ENCODE measurements at places on chromosomes 1 and 21.

DNA sequence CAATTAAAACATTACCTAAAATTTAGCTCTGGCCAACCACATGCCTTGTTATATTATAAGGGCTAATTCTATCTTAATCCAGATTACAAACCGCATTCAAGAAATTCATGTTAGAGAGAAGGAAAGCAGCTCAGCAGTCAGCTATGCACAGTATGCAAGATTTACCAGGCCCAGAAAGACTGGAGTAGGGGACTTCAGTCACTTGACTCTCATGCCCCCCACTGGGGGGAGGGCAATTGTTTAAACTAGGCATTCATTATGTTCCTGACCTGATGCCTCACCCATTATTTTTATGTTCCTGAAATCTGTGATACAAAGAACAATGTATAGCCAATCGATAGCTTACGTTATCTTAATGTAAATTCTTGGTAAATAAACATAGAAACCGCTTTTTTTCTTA lies 96.9 kb downstream of the ZNF644 start:
- no peak for DNase-seq

GRCh38 chr1:99636647-99637175 lies 9.2 kb upstream of the PALMD start:
- DNase-seq: no peak

- no peak for DNase-seq
Observed at GRCh38 chr1:222787729-222788128, 27.1 kb upstream of the DISP1 start.

DNA sequence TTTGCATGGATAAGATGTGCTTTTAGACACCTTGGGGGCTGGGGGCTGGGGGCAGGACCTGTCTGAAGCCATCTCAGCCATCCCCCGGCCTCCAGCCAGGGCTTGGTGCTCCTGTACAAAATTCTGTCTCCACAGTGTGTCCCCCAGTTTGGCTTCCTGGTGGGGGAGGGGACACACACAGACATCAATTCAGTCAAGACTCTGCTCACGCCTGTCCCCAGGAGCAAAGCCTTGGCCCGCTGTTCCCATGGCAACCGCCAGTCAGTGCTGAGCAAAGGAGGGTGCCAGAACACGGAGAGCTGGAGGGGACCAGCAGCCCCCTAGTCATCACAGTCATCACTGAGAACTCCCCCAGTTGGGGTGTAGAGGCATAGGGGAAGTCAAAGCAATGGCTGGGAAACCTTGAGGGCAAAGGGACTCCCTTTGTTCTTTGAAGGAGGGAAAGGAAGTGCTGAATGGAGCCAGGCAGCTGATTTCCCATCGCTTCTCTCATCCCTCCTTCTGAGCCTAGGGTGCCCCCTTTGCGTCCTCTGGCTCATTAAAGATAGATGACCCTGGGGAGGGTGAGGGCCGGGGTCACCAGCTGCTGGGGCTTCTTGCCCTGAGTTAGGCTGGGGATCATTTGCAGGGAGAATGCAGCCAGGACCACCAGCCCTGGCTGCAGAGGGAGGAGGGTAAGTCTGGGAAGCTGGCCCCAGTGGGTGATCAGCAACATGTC lies 134.9 kb upstream of the IPO9 start:
- no peak for DNase-seq

DNA sequence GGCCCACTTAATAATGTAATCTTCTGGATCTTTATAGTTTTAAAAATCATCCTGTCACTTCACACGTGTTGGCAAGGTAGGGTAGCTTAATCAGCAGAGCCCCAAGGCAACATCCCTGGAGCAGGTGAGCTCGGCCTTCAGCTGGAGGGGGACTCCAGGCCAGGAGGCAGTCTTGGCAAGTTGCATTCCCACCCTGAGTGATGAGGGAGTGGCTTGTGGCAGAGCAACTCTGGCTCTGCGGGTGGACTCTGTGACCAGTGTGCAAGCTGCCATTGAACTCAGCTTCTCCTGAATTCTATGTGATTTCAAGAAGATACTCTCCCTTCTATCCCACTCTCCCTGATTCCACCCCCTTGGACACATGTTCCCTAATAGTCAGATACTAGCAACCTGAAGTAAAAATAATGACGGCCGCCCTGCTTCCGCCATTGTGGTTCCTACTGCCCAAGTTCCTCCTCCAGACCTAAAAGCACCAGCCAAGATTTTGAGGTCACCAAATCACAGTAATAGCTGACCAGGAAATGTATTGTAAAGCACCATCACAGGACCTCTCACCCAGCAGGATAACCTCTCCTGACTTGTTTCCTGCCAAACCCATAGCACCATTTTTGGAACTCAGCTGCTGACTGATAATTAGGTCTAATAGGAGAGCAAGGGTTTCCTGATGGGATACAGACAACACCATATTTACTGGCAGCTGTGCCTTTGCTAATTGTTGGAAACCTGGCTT lies 11.5 kb upstream of the LYST start:
- DNase-seq: no peak

DNA sequence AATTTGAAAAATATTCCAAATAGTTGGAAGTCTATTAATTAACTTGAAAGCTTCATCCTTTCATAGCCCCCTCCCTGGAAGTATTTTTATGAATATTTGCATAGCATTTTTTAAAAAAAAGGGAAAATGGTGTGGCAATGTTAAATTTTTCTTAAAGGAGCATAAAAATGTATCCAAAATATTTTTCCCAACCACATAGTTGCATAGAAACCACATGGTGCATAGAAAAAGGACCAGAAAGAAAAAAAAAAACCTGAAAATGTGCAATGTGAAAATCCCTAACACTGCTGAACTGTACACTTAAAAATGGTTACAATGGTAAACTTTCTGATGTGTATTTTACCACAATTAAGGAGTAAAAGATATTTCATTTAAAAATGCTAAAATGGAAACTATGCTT lies 8.0 kb downstream of the C1orf167 start:
- DNase-seq: no peak

DNA sequence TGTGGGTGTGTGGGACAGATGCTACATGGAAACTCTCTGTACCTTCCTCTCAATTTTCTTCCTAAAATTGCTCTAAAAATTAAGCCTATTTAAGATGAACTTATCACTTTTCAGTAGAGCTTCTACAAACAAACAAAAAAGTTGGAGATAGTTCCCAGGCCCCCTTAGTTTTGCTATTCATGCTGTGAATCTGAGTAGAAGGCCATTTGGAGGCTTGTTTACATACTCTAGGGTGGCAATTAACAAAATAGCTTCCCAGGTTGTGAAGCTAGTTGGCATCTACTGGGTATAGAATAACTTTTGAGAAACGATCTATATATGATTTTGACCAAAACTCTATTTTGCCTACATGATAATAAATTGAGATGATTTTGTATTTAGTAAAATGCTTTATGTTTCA lies 541.4 kb upstream of the B3GALT2 start:
- no peak for DNase-seq

GRCh38 chr1:66258404-66259105 lies 275.4 kb upstream of the SGIP1 start:
- DNase-seq: no peak

DNA sequence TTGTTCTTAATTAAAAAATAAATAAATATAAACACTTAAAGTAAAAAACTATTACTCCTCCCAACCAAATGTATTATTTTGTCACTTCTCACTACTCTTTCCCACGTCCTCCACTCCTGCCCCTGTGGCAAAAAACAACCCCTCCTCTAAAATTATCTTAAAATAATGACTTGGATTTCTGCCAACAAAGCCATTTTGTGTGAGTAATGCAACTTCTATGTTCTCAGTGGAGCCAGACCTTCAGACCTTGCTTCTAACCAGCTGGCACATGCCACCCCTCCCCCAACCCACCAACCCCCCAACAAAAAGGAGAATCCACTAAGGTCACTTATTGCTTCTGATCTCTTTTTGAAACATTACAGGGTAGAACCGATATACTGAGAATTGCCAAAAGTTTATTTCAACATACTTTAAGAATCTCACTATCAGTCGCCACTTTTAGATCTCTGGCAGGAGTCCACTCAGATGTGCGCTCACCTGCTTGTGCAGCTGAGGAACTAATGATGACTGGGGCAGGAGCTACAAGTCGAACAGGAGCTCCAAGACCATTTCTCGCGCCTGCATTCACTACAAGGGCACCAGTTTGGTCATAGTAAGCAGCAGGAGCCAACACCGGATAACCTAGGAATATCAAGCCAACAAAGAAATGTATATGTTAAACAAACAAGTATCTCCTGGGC lies 58.3 kb upstream of the SDC3 start:
- DNase-seq: no peak

DNA sequence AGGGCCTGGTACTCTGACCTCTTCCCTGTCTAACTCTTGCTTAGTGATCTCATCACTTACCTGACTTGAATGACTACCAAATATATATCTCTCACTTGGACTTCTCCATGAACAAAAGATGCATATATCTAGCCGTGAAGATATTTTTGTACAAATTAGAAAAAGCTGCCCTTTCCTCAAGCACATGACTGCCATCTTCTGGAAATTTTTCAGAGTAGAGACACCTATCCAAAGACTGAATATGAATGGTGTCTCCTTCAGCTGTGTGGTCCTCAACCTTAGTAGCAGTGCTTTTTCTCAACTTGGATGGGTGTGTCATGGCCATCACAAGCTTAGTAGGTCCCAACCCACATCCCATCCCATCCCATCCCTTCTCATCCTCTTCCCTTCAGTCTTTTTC lies 142.3 kb downstream of the DNM3 start:
- DNase-seq: no peak

- no peak for DNase-seq
Observed at GRCh38 chr1:214067397-214067796, 79.6 kb downstream of the PROX1 start.

GRCh38 chr1:9180111-9180819 lies 51.4 kb upstream of the GPR157 start:
- no peak for DNase-seq

GRCh38 chr21:41836166-41837015 lies 42.8 kb downstream of the PRDM15 start:
- DNase-seq: no peak

DNA sequence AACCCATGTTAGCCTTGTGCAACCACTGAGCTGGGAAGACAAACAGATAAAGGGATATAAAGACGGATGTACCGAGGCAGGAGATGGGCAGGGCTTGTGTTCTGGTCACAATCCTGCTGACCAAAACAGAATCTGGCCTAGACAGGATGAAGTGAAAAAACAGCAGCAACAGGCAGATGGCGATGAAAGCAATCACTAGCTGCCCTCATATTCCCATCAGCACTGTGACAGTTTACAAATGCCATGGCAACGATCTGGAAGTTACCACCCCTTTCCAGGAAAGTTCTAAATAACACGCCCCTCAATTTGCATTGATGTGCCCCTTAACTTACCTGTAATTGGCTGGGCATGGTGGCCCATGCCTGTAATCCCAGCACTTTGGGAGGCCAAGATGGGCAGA lies 40.6 kb upstream of the CD46 start:
- no peak for DNase-seq

DNA sequence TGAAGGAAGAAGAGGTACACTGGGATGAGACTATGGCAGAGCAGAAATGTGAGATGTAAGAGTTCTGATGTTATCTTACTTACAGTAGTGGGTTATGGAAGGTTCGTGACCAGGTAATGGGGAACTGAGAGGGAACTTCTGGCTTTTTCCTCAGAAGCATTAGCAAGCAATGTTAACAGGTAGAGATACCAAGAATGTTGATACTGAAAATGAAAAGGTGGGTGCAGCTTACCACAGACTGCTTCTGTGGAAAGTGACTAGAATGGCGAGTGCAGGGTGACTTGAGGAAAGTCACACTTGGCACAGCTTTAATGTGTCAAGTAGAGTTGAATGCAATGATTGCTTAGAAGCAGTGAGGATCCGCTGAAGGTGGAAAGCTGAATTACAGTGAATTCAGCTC lies 70.8 kb downstream of the PLA2G4A start:
- DNase-seq: no peak

DNA sequence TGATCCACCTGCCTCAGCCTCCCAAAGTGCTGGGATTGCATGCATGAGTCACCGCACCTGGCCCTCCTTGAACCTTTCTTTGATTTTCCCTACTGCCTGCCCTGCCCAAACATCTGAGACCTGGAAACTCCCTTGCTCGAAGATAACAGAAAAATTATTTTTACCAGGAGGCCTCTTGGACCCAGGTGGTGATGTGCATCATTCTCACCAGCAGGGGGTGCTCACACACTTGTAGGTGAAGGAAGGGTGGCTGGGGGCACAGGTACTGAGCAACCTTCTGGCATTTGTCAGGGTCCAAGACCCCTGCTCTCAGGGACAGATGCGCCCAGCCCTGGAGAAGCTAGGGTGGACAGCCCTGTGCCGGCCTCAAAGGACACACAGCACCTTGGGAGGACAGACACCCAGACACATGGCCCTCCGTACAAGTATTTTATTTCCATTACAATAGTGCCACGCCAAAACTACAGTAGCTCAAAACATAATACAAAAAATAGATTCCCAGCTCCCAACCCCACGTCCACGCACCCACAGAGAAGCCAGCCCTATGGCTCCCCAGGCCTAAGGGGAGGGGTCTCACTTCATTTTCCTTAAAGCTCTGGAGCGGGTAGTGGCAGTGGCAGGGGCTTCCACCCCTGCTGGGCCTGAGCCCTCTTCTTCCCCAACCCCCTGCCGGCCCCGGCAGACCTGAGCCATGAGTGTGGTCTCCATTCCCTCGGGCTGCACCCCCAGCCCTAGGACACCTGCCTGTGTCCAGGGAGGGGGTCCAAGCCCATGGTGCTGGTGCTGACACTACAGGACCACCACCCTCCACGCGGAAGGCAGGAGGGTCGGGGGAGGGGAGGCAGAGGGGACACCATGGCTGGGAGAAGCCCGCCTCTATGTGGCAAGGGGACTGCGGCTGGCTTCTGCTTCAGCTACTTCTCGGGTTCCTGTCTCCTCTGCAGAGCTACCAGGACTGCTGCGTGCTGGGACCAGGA lies 40.4 kb upstream of the EIF4G3 start:
- peak; percentile 24 for DNase-seq

- DNase-seq: no peak
Observed at GRCh38 chr1:212982430-212983152, 32.2 kb downstream of the VASH2 start.

- DNase-seq: no peak
Observed at GRCh38 chr1:75328691-75329090, 194.5 kb downstream of the LHX8 start.

GRCh38 chr1:33350611-33351280 lies 29.8 kb upstream of the A3GALT2 start:
- no peak for DNase-seq

DNA sequence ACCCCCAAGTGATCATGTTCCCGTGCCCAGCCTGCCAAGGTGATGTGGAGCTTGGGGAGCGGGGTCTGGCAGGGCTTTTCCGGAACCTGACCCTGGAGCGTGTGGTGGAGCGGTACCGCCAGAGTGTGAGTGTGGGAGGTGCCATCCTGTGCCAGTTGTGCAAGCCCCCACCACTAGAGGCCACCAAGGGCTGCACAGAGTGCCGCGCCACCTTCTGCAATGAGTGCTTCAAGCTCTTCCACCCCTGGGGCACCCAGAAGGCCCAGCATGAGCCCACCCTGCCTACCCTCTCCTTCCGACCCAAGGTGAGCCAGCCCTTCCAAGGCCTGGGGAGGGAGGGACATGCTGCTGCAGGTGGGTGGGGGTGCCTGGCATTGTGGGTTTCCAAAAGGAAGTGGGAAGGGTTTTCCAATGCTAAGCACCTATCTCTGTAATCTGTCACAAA lies 2.3 kb downstream of the TRIM46 start:
- no peak for DNase-seq

Data from stimulated activated CD4-positive, alpha-beta T cell treated with anti-CD3 and anti-CD28 coated beads, Interleukin-1b, Interleukin-23, amount 100 ng/mL, for 1 hour (primary cell).